ENCODE measurements at places on chromosomes 7 and 10. TPM values are rescaled to one million over a fixed set of nuclear protein-coding genes. Genes with fewer than 3 reads are reported as not detected.
A peak's percentile ranks its signal among the peaks of the same experiment; 100 is the strongest.

DNA sequence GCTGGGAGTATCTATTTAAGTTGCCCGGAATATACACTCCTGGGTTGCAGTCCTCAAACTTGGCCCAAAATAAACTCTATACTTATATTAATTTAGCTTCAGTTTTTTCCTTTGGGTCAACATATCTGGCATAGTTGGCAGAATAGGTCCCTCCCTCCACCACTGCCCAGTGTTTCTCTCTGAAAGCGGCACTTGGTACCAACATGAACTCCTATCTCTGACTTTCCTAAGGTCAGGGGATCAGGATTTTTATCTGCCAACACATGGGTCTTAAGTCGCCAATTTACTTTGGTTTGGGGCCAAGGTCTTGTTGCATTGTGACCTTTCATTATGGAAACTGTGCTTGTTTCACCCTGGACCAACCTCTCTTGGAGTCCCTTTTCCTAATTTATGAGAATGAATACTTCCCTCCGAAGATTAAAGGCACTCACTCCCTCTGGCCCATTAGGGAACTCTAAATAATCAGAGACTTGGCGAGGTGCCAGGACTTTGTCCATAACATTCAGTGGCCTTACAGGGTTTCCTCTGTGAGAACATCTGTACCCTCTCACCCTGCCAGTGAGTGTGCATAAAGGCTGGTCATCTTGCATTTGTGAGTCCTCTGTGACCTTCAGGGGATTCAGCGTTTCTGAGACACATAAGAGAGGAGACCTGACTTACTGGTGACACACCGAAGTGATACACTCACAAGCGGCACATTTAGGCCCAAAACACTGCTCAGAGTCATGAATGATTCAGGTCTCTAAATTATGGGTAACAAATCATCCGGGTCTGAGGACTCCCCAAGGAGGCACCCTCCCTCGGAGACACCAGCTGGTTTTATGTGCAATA is 19.7 kb upstream of the FKBP9 start:
- no peaks in the 10 kb centered on the region for H3K27me3 ChIP-seq
- peaks cover 50% of the 10 kb centered on the region for H3K4me1 ChIP-seq
- peaks cover 12% of the 10 kb centered on the region for H3K36me3 ChIP-seq
- DNase-seq, result no peak
- peak overlapping the region; percentile 27 for H3K27ac ChIP-seq
- H3K4me3 ChIP-seq, result no peak overlapping the region

The PRR15 gene
- total RNA-seq, result 0.73 TPM

DNA sequence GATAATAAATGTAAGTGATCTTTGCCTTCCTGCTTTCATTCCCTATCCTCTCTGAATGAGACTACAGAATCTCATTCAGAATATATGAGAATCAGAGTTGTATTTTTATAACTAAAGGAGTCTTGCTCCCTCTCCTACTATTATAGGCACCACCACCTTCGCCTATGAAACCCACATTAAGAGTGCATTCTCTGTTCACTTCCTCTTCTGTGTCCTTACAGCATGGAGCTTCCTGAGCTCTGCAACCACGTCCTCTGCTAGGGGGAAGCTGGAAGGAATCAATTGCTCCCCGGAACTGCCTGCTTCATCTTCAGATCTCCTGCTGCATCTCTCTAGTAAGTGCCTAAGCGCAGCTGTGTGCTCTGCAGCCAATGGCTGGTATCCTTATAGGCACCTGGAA is 820.7 kb downstream of the GRID1 start:
- H3K4me1 ChIP-seq, result no peaks in the 10 kb centered on the region
- DNase-seq, result no peak
- peaks cover 2% of the 10 kb centered on the region for H3K27me3 ChIP-seq
- H3K4me3 ChIP-seq, result no peak overlapping the region
- H3K27ac ChIP-seq, result no peak overlapping the region
- no peaks in the 10 kb centered on the region for H3K36me3 ChIP-seq

DNA sequence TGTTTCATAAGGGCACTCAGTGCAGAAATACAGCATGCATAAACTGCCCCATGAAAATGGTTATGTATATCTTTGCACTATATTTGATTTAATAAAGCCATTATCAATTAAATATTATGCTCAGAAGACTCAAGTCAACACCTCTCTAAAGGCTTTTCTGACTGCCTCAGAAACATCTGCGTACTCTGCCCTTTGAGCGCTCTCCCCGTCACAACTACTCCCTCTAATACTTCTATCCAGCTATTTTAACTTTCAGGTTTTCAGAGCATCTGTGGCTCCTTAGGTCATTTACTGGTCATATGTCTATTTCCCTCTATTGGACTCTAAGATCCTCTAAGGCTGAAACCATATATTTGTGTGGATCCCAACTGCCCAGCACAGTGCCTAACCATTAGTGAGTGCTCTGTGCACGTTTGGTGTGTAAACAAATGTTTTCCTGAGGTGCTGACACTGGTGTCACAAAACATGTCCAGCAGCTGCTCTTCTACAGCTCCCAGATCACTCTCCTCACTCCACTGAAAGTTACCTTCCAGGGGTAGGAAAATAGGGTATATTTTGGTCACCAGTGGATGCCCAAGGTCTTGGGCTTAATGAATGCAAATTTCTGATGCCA is 179.1 kb downstream of the BTAF1 start:
- H3K4me1 ChIP-seq, result peaks cover 20% of the 10 kb centered on the region
- H3K27me3 ChIP-seq, result no peaks in the 10 kb centered on the region
- DNase-seq, result no peak
- no peak overlapping the region for H3K4me3 ChIP-seq
- no peaks in the 10 kb centered on the region for H3K36me3 ChIP-seq

Data from osteocyte (in vitro differentiated cells).